ENCODE measurements at places on chromosomes 3 and 15. TPM values are rescaled to one million over a fixed set of nuclear protein-coding genes. Genes with fewer than 3 reads are reported as not detected.

The GJD2 gene
- not detected for total RNA-seq

The PODXL2 gene
- 4.2 TPM for total RNA-seq

The TRIM42 gene
- not detected for total RNA-seq

The FBN1 gene
- 785 TPM for total RNA-seq

The MUC13 gene
- total RNA-seq: not detected

The TRAIP gene
- 1.2 TPM for total RNA-seq

The PLXNA1 gene
- total RNA-seq: 55.0 TPM

The C3orf70 gene
- 4.3 TPM for total RNA-seq

The PRR20G gene
- not detected for total RNA-seq

The STIMATE gene
- total RNA-seq: 13.0 TPM

The CERS3 gene
- total RNA-seq: not detected

The RPL22L1 gene
- total RNA-seq: 338 TPM

The MYD88 gene
- total RNA-seq: 24.8 TPM

The CHRM5 gene
- total RNA-seq: under 0.01 TPM

The ROPN1 gene
- not detected for total RNA-seq

The RAB43 gene
- 19.1 TPM for total RNA-seq

The NLGN1 gene
- 6.5 TPM for total RNA-seq

The VIPR1 gene
- 0.09 TPM for total RNA-seq

The TMEM45A gene
- 93.9 TPM for total RNA-seq

The KY gene
- total RNA-seq: 0.12 TPM

The MAPKAPK3 gene
- 30.9 TPM for total RNA-seq

The RASGRP1 gene
- 1.2 TPM for total RNA-seq

The PLOD2 gene
- 104 TPM for total RNA-seq

The THRB gene
- total RNA-seq: 3.3 TPM

The SCN5A gene
- total RNA-seq: 0.35 TPM

The PLSCR2 gene
- not detected for total RNA-seq

The CDHR4 gene
- total RNA-seq: not detected

The COL6A6 gene
- total RNA-seq: 5.0 TPM

The FBXW12 gene
- not detected for total RNA-seq

The PLCB2 gene
- total RNA-seq: 0.23 TPM

The GABRG3 gene
- total RNA-seq: not detected

All from pericardium fibroblast (primary cell).